ENCODE measurements at places on chromosomes 7 and 10. TPM values are rescaled to one million over a fixed set of nuclear protein-coding genes. Genes with fewer than 3 reads are reported as not detected.
A peak's percentile ranks its signal among the peaks of the same experiment; 100 is the strongest.

- DNase-seq: peak; percentile 32
Observed at GRCh38 chr7:77651575-77652162, 44.6 kb upstream of the RSBN1L start.

DNA sequence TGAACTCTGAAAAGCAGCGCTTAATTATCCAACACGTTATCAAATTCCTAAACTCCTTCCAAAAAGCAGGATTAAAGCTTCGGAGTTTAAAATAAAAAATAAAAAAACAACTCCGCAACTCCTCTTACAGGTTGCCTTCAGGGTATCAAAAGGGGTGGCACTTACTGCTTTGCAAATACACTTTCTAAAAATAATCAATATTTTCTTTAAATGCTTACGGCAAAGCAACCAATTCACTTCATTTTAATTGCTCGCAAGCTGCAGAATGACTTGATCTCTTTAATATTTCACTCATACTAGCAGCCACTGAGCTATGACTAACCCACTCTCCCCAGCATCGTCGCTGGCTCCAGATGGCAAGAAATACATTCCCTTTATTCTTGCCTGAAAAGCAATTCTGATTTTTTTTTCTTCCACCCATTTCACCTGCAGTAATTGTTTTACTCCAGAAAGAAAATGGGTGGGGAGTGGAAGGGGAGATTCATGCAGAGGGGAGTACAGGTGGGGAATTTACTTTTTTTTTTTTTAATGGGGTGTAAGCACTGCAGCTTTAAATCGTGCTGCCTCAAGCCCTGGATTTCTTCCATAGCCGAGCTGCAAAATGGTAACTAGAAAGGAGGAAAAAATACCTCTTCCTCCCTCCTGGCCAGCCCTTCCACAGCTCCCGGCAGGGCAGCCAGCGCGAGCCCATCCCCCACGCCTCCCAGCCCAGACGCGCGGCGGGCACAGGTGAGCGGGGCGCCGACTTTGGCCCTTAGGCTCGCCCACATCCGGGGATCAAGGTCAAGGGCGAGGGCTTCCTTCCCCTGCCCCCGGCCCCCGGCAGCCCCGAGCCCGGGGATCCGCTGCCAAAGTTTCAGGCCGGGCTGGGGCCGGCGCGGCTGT lies 54.2 kb upstream of the FHIP2A start:
- DNase-seq: peak; percentile 58

- DNase-seq: no peak
Observed at GRCh38 chr10:841535-841934, 90.0 kb downstream of the LARP4B start.

GRCh38 chr10:102195296-102195870 lies 30.7 kb upstream of the ELOVL3 start:
- DNase-seq: peak; percentile 43

GRCh38 chr7:117185124-117185523 lies 137.7 kb downstream of the WNT2 start:
- no peak for DNase-seq

DNA sequence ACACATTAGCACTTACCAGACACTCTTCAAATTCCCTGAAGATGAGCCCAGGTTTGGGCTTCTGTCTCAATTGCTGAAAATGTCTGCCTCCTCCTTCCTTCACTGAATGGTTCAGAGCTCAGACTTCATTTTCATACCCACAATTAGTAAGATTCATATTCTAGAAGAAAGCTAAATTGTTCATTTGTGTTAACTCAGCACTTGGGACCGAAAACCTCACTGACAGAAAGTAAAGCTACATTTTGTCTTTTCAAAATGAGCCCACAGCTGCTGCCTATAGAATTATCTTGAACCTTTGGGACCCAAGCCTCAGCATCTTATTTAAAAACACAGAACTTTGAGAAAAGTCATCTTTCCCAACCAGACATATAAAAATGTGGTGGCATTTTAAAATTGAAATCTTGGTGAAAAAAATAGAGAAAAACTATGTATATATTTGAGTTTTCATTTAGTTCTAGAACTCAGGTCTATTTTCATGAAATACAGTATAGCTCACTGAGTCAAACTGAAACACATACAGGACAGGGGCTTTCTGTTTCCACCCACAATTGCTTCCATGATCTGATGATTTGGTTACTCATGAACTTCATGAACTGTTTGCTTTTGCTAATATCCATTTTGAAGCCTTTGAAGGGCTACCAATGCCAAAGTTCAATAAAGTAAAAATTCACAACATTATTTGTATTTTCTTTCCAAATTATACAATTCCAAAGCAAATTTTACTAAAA lies 119.1 kb upstream of the PFKP start:
- DNase-seq: no peak

- DNase-seq: no peak
Observed at GRCh38 chr7:158946771-158947170, 90.4 kb downstream of the DYNC2I1 start.

GRCh38 chr7:134779741-134780065 lies 269 bp downstream of the CALD1 start:
- no peak for DNase-seq

- DNase-seq: no peak
Observed at GRCh38 chr10:97046456-97047082, 139.2 kb downstream of the SLIT1 start.

DNA sequence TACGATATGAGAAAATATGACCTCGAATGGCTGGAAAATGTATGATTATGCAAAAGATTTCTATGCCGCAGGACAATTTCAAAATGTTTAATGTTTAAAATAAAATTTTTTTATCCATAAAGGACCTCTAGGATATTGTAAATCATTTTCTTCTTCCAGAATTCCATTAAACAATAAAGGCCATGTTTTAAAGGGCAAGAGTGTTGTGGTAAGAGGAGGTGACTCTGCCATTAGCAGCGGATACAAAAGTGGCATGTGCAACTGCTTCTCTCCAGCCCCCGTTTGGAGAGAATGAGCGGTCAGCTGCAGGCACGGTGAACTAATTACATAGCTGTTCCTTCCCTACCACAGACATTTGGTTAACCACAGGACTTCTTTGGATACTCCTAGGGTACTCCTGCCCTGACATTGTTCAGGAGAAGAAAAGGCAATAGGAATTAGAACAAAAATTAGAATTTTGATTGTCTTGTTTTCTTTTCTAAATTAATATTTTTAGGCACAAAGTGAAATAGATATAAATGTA lies 63.8 kb downstream of the HBP1 start:
- no peak for DNase-seq

DNA sequence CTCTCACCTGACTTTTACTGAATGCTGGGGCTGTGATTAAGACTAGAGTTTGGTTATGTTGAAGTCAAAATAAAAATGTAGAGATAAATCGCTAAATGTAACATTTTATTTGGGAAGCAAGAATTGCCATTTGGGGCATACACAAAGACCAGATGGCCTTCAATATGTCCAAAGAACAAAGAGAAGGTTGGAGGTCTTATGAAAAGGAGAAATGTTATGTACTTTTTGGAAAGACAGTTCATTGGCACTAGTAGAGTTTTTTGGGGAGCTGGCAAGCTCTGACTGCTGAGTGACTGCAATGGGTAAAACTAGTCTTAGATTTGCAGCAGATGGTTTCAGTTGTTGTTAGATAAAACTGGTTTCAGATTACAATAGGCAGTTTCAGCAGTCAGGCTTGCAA lies 35.6 kb upstream of the GALNT17 start:
- DNase-seq: no peak

DNA sequence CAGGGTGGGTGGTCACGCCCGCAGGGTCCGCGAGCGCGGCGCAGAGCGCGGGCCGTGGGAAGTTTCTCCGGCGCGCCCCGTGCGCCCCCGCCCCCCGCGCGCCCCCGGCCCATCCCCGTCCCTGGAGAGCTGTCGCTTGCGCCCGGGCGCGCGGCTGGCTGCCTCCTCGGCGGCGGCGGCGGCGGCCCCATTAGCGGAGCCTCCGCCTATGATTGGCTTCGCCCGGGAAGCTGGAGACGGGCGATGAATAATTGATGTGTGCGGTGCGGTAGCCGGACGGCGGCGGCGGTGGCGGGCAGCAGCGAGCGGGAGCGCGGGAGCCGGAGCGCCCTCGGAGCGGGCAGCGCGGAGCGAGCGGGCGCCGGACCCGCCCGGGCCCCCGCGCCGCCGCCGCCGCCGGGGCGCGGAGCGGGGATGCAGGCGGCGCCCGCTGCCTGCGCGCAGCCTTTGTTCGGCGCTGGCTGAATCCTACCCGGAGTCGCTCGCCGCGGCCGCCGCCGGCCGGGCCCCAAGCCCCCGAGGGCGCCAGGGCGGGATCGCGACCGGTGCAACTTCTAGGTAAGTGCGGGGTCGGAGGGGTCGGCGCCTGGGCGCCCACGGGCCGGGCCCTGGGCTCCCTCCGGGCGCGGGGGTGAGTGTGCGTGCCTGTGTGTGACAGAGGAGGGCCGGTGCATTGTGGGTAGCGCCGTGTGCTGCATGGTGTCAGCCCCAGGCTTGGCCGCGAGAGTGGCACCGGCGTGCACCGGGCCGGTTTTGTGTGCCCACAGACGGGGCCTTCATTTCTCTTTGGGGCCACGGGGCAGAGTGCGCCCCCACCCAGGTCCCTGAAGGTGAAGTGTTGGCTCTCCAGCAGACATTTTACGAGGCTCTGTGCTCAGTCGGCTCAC lies 103.8 kb upstream of the PPIF start:
- no peak for DNase-seq

DNA sequence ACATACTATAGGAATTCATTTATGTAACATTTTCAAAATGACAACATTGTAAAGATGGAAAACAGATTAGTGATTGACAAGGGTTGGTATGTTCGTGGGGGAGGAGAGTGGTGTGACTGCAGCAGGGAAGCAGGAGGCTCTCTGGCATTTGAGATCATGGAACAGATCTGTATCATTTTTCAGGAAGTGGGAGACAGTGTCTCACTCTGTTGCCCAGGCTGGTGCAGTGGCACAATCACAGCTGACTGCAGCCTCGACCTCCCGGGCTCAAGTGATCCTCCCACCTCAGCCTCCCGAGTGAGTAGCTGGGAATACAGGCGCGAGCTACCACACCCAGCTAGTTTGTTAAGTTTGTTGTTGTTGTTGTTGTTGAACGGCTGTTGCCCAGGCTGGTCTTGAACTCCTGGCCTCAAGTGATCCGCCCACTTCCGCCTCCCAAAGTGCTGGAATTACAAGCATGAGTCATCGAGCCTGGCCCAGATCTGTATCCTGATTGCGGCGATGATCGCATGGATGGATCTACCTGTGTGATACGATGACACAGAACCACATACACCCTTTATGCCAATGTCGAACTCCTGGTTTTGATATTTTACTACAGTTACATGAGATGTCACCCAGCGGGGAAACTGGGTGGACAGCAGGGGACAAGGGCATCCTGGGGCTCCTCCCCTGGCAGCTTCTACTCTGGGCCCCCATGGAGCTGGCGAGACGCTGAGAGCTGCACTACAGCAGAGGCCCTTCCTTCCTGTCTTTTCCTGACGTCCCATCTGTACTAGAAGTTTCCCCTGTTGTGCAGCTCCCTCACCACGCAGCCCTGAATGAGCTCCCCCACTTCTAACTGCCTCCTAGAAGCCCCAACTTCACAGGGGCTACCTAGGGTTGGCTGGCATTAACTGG lies 12.3 kb upstream of the CYTH3 start:
- DNase-seq: no peak

DNA sequence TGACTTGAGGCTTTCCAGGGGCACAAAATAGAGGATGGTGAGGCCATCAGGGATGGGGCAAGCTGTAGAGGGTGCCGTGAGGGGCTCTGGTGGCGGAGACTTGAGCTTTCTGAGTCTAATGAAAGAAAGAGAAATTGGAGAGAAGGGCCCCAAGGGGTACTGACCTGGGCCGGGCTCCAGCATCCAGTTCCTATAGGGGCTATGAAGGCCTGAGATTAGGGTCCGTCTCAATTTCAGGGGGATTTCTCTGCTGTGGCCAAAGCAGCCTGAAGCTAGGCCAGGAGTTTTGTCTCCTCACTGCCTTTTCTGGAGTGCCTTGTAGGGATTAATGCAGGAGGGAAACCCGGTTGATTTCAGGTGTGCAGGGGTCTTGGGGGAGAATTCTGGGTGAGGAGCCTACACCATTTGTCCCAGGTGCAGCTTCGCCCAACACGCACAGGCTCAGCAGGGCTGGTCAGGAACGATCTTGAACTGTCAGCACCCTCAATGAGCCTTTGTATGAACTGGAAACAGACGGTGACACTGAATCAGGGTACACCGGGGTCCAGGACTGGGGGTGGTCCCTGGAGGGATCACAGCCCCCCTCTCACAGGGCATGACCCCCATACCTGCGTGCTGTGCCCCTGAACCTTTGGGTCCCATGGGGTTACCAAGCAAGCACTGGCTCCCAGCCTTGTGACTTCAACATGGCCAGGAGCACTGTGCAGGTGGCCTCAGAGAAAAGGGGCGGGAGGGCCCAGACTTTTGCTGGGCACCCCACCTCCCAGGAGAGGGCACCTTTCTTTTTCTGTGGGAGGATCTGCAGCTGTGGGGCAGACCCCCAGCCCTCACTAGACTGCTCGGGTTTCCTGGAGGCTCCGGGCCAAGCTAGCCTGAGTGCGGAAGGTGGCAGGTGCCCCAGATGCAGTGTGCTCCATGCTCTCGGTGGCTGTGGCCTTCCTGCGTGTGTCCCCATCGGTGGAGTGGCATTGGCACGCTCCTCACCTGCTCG lies 122.9 kb upstream of the RET start:
- no peak for DNase-seq

DNA sequence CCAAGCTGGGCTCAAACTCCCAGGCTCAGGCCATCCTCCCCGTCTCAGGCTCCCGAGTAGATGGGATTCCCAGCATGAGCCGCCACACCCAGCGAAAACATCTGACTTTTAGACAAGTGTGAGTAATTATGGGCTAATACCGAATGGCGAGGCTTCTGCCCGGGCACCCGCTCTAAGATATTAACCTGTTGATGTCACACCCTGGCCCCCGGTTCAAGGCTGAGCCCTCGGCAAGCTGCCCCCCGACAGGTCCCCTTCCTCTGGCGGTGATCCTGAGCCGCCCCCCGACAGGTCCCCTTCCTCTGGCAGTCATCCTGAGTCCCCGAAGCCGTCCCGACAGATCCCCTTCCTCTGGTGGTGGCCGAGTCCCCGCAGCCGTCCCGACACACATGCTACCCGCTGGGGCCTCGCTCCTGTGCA lies 5.2 kb downstream of the PSMG3 start:
- peak; percentile 59 for DNase-seq

DNA sequence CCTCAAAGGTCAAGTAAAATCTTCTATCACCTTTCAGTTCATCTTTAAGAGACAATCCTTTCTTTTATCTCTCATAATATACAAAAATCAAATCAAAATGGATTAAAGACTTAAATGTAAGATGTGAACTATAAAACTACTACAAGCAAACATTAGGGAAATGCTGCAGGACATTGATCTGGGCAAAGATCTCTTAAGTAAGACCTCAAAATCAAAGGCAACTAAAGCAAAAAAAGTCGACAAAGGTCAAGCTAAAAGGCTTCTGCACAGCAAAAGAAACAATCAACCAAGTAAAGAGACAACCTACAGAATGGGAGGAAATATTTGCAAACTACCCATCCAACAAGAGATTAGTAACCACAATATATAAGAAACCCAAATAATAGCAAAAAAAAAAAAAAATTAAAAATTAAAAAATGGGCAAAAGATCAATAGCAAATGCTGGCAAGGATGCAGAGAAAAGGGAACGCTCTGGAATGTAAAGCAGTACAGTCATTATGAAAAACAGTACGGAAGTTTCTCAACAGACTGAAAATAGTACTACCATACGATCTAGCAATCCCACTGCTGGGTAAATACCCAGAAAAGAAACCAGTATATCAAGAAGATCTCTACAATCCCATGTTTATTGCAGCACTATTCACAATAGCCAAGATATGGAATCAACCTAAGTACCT lies 41.7 kb downstream of the TNPO3 start:
- no peak for DNase-seq

The HHEX gene
- total RNA-seq: 0.38 TPM

The CYP3A4 gene
- total RNA-seq: not detected

The PNLIPRP1 gene
- not detected for total RNA-seq

The PPP1R17 gene
- total RNA-seq: not detected

The ENO4 gene
- not detected for total RNA-seq

The INMT gene
- total RNA-seq: 0.13 TPM

All from bronchial epithelial cell (primary cell).